Peyer's patch (tissue), 4 donors: ENCODE measurements at places on chromosomes 4 and X. TPM values are rescaled to one million over a fixed set of nuclear protein-coding genes. Genes with fewer than 3 reads are reported as not detected.

Gene NHS
- total RNA-seq = 2.0 TPM

DNA sequence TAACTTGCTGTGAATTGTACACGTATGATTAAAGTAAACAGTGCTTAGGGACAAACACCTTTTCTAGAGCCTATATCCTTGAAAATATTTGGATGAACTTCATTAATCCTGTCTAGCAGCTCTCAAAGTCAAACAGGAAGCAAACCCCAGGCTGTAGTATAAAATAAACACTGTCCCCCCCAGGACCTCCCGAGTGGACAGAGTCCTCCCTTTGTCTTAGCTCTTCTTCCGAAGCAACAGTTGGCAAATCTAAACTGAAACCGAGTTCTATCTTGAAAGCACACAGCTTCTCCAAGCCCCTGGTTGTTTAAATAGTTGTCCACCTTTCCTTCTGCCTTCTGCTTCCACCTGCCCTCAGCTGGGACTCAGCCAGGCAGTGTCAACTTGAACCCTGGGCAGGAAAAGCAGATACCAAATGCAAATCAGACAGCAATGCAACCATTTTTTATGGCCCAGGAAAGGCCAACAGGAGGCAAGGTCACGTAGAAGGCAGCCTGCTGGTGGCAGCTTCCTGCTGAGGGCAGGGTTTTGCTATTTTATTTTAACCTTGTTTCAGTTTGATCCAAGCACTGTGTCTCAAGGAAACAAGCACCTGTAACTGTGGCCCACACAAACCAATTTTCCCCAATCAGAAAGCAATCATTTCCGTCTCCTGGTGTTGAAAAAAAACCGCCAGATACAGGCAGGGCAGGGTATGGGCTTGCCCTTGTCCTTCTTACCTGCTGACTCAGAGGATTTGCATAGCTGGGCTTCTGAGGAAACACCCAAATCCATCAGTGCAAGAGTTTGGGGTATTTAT, 110.3 kb upstream of the KIT start:
- DNase-seq = no peak

DNA sequence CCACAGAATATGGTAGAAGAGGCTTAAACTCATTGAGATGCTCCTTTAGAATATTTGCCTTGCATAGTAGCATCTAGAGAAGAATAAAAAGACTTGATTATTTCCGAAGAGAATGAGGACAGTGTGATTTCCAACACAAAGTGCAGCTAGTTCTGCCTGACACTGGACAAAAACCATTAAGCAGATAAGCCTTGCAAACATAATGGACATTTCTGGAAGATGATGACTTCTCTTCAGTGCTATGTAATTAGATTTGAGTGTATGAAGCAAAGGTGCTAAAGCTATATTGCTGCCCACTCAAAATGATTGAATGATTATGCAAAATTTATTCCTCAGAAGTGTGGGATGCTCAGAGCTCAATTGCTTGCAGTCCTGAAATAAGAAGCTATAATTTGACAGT, 156.4 kb downstream of the VEGFC start:
- no peak for DNase-seq

DNA sequence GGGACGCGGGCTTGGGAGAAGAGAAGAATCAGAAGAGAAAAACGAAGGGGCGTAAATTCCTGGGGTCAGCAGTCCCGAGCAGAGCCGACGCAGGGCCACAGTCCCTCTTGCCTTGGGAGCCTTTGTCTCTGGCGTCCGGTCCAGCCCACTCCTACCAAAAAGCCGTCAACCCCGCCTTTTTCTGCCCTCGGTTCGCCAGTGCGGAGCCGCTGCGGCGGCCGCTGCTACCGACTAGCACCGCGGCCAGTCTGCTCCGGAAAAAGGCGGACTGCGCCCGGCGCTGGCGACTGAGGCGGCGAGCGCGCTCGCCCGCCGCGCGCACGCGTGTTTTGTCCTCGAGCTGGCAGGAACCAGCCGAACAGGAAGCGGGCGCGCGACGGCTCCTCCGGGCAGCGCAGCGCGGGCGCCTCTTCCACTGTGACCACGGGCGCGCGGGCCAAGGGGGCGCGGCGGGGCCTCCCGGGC, 502 bp downstream of the HNRNPDL start:
- no peak for DNase-seq

DNA sequence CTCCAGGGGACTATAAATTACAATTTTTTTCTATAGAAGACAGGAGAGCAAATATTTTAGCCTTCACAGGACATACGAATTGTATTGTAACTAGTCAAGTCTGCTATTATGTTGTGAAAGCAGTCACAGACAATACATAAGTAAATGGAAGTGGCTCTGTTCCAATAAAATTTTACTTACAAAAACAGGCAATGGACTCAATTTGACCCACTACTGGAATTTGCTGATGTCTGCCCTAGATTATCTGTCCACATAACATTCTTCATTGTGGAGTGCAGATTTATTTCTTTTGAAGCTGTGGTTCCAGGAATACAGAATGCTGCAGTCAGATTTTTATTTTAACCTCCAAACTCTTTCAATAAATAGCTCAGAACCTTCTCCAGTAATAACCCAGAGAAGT, 330.3 kb downstream of the PPP4R3C start:
- DNase-seq = no peak

GRCh38 chrX:31260351-31260750, 188.5 kb upstream of the FTHL17 start:
- no peak for DNase-seq

GRCh38 chrX:16577483-16578029, 72.4 kb upstream of the S100G start:
- DNase-seq = no peak

Gene CENPE
- total RNA-seq = 2.3 TPM

DNA sequence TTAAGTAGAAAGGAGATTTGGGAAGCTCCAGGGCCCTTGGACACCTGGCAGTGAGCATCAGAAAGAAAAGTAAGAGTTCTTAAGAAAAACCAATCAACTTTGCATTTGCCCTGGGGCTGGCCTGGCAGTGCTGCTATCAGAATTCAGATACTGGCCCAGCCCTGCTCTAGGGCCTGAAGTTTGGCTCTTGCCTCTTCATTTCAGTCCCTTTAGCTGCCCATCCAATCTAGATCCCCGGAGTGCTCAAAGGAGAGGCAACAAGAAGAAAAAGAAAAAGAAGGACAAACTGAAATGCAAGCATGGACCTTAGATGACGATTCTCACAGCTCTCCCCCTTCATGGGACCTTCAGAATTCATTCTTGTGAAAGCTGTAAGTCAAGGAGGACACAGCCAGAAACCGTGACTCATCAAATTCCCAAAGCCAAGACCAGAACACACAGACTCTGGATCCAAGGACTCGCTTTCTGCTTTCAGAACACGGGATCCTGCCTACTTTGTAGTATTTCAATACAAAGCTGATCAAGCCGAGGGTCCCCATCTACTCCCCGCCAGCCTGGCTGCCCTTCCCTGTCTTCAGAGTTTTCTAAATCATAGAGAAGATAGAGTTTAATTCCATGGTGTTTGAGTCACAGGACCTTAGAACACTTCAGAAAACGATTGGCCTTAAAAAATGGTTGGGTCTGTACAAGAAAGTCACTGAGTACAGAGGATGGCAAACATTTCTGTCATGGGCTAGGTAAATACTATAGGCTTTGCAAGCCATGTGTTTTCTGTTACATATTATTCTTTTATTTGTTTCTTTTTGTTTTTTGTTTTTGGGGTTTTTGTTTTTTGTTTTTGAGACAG, 103.7 kb downstream of the RBM47 start:
- DNase-seq = no peak

DNA sequence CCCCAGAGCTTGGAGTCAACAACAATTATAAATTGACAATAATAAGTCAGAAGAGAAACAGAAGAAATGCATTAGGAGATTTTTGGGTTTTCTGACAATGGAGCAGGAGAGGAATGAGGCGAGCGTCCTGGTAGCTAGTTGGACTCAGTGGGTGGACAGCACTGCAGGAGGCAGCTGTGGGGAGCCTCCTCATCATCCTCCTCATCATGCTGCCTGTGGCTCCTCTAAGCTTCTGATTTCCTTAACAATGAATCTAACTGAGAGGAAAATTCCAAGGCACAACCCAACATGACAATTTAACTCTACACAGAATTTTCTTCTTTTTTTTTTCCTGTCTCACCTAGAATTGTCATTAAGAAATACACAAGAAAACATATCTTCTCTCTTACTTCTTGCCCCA, 357.1 kb upstream of the NOCT start:
- no peak for DNase-seq

Gene AR
- total RNA-seq = 0.70 TPM

- DNase-seq = peak; percentile 29
These were observed 900 bp downstream of the TRO start for GRCh38 chrX:54921427-54922021.

DNA sequence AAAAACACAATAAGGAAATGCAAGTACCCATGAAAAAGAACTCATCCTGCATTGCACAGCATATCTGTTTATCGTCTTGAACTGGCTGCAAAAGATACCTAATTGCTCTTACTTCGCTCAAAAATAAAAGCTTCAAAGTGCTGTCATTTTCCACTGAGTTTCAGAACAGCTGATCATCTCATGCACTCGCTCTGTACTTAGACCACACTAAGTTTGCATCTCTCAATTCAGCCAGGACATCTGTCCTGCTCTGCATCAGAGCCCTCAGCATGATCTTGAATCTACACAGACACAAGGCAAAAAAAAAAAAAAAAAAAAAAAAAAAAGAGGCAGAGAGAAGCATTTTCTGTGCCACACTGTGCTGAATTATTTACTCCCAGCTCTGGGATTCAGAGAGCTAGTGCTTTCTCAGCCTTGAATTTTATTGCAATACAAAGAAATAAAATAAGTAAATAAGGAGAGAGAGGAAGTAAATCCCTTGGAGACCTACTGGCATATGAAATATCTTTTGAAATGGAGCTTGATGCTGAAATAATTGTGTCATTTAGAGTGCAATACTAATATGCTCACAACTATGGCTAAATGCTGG, 81.3 kb downstream of the PPP1R2C start:
- DNase-seq = no peak

GRCh38 chr4:26916195-26916594, 55.6 kb downstream of the STIM2 start:
- DNase-seq = no peak

Gene ADAM29
- total RNA-seq = not detected

Gene GABRG1
- total RNA-seq = not detected

GRCh38 chr4:84433633-84434222, 65.4 kb downstream of the NKX6-1 start:
- DNase-seq = no peak

DNA sequence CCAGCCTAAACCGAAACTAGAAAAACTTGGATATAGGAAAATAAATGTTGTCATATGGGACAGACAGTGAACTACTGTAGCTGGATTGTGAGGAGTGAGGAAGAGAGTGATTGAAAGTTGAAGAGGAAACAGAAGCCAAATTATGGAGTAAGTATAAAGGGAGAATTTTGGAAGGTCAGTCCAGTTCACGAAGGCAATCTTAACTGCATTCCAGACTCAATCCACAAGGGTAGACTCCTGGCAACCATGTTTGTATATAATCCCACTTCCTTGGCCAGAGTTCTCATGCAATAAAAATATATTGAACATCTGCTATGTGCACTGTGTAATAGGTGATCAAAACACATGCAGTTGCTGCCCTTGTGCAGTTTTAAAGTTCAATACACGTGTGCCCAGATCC, 58.6 kb upstream of the CAMK2D start:
- no peak for DNase-seq

Gene GPR119
- not detected for total RNA-seq

Gene WDR45
- total RNA-seq = 105 TPM

DNA sequence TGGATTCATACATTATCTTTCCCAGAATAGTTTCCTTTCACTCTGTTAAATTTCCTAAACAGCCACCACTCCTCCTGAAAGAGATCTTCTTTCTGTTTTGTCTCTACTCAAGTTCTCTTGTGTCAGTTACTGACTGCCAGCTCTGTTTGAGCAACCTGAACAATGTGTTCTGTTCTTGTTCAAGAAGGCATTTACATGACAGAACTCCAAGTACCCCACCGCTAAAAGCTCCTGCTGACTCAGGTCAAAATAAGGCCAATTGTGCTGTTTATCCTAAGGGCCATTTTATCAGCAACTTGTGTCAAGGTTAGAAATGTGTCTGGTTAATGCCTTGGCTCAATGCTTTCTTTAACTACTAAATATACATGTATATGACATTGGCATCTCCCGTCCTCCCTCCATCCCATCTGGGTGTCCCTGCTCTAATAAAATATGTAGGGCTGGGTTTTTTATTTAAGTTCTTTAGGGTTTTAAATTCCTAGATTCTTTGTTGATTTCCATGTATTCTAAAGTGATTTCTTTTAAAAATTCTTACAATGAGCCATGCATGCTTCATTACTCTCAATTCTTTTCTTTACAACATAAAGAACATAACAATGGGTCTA, 144.3 kb upstream of the PAQR3 start:
- no peak for DNase-seq

DNA sequence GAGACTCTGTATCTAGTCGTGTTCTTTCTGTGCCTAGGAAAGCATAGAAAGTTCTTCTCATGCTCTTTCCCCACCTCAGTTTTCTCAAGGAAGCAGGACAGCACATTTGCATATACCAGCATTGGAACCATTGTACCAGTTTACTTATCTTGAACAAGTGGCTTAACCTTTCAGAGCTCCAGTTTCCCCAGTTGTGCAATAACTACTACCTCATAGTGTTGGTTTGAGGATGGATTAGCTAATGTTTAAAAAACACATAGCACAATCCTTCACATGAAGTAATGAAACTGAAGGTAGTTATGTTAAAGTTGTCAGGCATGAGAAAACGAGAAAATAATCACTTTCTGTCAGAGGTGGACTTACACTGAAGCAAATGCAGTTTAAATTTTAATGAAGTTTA, 92.2 kb upstream of the H2AZ1 start:
- no peak for DNase-seq

- no peak for DNase-seq
These were observed 404.6 kb downstream of the PRDM5 start for GRCh38 chr4:120517966-120518365.
